CD4-positive, alpha-beta T cell treated with Interleukin-1 beta for 1 hour (primary cell): ENCODE measurements at places on chromosomes 2 and 18.

- no peak for DNase-seq
These were observed 14.7 kb upstream of the NEU4 start for GRCh38 chr2:241794250-241794823.

DNA sequence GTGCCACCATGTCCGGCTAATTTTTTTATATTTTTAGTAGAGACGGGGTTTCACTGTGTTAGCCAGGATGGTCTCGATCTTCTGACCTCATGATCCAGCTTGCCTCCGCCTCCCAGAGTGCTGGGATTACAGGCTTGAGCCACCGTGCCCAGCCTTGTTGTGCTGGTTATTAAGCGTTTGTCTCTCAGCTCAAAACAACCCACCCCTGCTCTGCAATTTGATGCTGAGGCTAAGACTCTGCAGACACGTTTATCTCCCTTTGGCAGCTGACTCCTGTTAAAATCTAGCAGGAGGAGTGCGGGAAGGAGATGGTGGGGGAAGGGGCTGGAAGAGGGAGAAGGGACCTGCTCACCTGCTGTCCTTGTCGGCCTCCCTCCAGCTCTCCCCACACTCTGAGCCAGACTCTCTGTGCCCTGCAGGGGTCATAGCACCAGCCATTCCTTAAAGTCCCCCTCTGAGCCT is 29.9 kb upstream of the IMPA2 start:
- no peak for DNase-seq

GRCh38 chr2:65319674-65320041 is 92.0 kb downstream of the ACTR2 start:
- no peak for DNase-seq

DNA sequence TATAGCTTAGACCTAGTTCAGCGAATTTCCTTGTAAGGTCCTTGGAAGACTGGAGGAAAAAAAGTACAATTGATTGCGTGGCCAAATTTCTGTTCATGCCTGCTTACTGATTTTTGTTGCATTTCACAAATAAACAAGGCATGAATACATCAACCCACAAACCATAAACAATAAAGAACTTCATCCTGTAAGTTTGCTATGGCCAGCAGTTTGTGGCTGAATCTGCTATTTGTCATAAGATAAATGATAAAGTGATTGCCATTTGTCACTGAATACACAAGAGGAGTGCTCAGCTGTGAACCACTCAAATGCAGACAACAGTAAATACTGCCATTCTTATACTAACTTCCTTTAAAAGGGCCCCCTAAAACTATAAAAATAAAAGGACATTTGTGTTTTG is 259.5 kb downstream of the CCDC178 start:
- no peak for DNase-seq

DNA sequence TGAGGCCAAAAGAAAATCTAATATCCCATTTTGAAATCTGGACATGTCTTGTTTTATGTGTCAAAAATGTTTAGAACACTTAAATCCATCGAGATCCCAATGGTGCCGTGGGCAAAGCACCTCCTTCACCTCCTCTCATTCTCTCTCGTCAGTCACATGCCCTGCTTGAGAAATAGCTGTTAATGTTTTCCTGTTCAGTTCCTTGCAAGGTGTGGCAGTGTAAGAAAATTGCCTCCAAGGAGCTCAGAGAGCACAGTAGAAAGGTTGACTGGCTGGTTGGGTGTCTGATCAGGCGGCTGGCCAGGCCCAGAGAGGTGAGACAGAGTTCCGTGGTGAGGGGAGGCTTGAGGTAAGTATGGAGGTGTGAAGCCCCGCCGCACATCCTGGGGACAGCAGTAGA is 210.2 kb downstream of the TSN start:
- no peak for DNase-seq

DNA sequence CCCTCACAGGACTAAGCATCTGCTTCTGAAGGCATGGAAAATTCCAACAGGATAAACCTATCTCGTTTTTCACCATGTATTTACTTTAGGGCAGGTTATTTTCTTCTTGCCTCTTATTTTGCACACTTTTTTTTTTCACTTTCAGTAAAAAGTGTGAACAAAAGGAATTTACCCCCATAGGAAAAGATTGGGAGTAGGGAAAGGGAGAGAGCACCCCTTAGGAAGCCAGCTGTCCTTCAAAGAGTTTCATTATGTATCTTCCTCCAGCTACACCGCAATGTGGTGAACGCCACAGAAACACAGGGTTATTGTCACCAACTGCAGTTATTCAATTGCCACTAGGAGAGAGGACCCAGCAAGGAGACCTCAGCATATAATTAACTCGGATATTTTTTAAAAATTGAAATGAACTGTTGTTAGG is 286.2 kb upstream of the VRK2 start:
- no peak for DNase-seq

- no peak for DNase-seq
These were observed 177.9 kb upstream of the ARL4C start for GRCh38 chr2:234674781-234675201.

DNA sequence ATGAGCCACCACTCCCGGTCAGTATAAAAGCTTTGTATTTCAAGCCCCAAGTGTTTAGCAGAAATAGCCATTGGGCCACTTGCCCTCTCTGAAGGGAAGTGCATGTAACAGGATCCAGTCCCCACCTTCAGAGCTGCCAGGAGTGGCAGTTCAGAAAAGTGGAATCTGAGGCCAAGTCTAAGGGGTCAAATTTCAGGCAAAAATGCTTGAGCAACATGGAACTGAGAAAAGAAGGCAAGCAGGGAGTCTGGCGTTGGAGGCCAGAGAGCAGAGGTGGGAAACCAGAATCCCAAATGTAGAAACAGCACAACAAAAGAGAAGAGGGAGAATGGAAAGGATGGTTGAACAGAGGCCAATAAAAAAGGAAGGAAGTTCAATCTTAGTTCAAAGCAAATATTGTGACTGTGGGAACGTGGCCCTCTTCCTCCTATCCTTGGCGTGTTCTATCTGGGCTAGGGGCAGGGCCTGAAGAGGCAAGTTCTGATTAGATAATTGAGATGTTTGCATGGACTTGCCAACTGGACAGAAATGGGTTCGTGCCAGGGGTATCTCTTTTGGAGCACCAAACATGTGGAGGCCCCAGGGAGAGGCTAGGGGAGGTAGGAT is 102.2 kb downstream of the AP1S3 start:
- DNase-seq = no peak

GRCh38 chr2:6181926-6182325 is 489.7 kb downstream of the SOX11 start:
- DNase-seq = no peak

DNA sequence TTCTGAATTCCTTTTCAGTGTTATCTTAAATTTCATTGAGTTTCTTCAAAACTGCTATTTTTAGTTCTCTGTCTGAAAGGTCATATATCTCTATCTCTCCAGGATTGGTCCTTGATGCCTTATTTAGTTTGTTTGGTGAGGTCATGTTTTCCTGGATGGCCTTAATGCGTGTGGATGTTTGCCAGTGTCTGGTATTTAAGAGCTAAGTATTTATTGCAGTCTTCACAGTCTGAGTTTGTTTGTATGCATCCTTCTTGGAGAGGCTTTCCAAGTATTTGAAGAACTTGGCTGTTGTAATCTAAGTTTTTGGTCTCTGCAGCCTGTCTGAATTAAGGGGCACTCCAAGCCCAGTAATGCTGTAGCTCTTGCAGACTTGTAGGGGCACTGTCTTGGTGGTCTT is 249.3 kb downstream of the ZNF385B start:
- DNase-seq = no peak

GRCh38 chr2:233414777-233415570 is 60.7 kb downstream of the DGKD start:
- no peak for DNase-seq

- DNase-seq = no peak
These were observed 59.9 kb upstream of the TGFA start for GRCh38 chr2:70613521-70613920.

GRCh38 chr2:42309366-42309765 is 51.7 kb downstream of the COX7A2L start:
- no peak for DNase-seq

GRCh38 chr2:228827056-228827700 is 443.9 kb downstream of the PID1 start:
- no peak for DNase-seq

DNA sequence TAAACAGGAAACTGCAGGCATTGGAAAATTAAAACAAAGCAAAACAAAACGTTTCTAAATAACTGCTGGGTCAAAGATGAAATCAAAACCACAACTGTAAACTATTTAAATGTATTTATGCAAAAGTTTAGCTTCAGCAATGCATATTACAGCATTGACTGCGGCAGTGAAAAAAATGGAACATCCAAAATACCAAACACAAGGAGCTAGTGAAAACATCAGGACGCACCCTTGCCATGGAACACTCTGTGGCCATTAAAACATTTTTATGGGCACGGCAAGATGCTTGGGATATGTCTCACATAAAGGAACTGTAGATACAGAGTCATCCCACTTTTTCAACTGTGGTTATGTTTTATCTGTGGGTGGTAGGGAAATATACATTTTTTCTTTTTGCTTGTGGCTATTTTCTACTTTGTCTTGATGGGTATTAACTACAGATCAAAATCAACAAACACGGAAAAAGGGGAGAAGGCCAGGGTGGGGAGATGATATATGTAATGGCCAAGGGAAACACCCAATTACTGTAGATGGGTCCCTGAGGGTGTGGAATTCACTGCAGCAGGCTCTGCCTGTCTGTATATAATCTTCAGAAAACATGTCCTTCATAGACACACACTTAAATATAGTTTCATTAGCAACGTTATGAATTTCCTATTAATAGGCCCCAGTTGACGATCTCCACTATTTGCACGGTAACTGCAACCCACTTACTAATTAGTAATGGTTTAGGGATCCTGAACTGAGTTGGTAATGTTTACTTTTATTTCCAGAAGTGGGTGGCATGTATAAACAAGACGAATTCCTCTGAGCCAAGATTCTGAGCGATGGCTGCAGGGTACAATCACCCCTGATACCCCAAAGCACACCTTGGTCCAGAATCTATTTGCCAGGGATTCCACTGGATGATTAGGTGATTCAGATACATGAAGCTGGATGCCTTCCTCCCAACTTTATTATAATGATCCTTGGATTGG is 110.5 kb downstream of the ACKR3 start:
- no peak for DNase-seq
